SW 1271 (cell line): ENCODE measurements at places on chromosomes 3 and 15.

DNA sequence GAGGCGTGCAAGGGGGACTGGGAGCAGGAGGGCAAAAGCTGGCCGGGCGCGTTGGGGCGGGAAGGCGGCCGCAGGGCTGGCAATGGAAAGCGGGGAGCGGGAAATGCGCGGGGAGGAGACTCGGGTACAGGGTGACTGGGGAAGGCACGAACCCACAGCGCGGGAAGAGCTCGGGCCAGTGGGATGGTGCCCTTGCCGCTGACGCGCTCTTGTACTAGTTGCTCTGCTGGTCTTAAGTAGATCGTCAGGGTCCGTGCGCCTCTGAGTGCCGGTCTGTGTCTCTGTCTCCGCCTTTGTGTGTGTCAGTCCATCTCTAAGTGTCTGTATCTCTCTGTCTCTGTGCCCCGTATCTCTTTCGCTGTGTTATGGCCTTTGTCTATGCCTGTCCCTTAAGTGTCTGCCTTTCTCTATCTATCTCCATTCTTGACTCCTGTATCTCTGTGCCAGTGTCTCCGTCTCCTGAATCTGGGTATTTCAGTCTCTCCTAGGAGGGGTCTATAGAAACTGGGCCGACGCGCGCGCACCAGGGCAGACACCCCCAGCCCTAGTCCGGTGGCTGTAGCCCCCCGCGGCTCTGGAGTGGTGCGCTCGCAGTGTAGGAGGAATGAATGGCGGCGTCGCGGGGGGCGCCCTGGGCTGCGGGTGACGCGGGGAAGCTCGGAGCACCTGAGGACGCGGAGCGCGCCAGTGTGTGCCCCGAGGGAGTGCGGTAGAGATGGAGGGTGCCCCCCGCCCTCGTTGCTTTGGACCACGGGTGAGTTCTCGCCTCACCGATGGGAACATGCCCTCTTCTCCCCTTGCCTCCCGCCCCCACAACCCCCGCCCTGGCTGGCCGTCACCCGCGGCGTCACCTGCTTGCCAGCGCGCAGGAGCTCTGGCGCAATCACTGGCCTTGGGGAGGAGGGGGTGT lies 756 bp upstream of the CAMK2N2 start:
- DNase-seq, result no peak

DNA sequence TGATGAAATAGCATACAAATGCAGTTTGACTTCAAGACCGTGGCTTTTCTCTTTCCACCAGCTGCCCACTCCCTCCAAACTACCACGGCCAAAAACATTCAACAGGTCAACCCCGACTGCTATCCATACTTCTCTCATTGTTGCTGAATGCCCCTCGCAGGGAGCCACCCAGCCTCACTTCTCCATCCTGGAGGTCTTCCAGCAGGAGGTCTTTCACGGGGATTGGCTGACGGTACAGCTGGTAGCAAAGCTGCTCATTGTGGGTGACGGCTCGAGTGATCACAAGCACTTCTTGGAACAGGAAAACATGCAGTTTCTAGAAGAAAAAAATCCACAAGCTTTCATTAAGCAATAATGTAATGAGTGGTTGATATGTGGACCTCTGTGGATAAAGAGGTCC lies 49.0 kb upstream of the TASOR start:
- no peak for DNase-seq

GRCh38 chr3:37688756-37689155 lies 172.9 kb upstream of the CTDSPL start:
- no peak for DNase-seq

DNA sequence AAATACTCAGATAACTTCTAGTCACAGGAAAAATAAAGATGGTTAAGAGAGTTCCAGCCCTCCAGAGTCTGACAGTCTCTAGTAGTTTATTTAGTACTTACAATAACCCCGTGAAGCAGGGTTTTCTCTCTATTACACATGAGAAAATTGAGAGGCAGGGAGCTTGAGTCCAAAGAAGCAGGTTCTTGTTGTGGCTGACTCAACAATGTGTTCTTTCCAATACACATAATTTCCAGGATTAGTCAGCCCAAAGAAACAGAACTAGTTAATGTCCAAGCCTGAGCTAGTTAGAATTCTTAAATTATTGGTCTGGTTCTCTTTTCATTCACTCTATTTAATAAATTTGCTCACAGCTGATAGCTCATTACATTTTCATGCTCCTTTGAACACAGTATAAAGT lies 49.9 kb downstream of the ALDH1A2 start:
- no peak for DNase-seq

GRCh38 chr3:197501879-197502620 lies 53.7 kb downstream of the BDH1 start:
- DNase-seq, result no peak

DNA sequence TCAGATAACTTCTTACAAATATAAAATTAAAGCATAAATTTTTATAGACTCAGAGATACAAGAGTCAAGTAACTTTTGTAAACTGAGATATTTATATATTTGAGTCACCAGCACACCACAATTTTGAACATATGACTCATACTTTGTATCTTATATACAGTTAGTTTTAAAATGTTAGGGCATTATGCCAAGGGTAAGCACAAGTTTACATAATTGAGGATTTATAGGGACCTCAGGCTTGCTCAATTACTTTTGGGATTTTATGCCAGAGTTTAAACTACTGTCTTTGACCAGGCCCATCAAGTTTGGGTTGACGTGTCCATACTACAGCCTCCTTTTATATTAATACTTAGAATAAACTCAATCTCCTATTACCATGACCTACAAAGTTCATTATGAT lies 7.4 kb upstream of the FGF7 start:
- no peak for DNase-seq

GRCh38 chr15:57415602-57416001 lies 39.3 kb downstream of the CGNL1 start:
- no peak for DNase-seq

DNA sequence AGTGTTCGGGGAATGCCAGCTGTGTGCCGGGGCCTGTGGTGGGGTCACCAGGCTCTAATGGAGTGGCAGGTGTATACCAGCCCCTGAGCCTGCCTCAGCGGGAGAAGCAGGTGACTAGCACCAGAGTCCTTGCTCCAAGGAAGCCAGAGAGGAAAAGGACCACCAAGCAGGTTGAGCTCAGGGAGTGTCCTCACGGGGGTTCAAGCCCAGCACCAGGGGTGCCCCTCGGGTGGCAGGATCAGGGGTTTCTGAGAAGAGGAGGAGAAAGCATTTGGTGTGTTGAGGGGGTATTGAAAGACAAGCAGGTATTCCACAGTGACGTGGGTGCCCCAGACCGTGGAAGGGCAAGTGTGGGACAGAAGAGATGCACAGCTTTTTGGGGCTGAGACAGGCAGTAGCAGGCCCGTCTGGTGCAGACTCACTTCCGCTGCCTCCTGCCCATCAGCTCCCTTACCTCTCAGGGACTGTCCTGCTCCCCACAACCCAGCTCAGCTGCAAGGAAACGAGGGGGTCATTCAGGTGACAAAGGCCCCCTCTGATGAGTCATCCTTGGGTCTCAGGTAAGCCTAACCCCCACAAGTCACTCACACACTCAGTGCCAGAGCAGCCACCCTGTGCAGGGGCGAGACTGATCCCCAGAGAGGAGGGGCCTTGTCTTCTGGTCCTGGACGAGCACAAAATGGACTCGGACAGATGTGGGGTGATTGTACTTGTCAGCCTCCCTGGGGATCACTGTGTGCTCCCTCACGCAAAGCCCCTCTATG lies 21.4 kb upstream of the POC1A start:
- DNase-seq, result no peak

DNA sequence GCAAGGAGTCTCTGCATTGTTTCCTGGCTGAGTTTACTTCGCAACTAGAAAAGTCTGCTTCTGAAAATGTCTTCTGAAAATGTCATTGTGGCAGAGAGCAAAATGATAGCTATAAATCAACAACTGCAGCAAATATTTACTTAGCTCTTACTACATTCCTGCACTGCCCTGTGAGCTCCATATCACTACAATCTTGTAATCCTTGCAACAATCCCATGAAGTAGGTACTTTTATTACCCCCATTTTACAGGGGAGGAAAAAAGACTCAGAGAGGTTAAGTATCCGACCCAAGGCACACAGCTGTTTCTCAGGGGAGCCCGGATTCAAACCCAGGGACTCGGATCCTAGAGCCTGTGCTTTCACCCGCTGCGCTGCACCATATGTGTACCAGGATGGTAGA lies 34.2 kb upstream of the SPTBN5 start:
- DNase-seq, result no peak

DNA sequence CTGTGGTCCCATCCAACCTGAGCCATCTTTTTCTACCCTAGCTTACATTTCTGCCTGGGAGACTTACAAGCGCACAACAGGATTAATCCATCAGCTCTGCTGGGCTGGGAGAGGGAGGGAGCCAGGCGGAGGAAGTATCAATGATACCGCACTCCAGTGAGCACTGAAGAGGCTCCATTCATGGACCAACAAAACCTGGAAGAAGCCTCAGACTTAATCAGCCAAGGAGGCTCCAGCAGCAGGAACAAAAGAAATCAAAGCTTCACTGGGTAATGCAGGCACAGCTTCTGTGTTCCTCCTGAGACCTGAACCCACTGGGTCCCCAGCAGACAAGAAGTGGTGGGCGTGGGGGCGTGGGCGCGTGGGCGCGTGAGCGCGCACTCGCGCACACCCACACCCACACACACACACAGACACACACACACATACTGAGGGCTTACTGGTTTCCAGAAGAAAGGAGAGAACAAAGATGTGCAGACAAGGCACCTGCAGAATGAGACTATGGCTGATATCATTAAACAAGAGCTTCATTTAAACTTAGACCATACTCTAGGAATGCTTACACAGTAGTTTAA lies 87.0 kb upstream of the BOC start:
- no peak for DNase-seq

- no peak for DNase-seq
Observed at GRCh38 chr3:127457094-127457475, 133.4 kb downstream of the TPRA1 start.

- DNase-seq, result no peak
Observed at GRCh38 chr15:58427987-58428386, 3.8 kb upstream of the LIPC start.

DNA sequence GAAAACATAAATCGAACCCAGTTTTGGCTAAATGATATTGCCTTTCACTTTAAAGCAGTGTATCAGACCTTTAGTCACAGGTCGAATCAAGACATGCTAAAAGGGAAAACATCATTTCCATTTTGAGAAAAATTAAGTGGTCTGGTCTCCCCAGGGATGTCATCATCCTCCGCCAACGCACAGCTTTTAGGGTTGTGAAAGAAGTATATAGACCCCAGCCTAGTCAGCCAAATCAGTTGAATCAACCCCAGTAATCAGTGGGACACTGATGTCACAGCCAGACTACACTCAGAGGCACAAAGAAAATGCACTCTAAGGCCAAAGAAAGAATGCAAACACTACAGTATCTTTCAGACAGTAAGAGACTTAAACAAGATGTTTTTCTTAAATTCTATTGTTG lies 187.4 kb downstream of the ZIC4 start:
- no peak for DNase-seq

GRCh38 chr3:59517388-59517787 lies 467.6 kb upstream of the CFAP20DC start:
- DNase-seq, result no peak

- no peak for DNase-seq
Observed at GRCh38 chr3:131694376-131694775, 191.6 kb upstream of the MRPL3 start.

DNA sequence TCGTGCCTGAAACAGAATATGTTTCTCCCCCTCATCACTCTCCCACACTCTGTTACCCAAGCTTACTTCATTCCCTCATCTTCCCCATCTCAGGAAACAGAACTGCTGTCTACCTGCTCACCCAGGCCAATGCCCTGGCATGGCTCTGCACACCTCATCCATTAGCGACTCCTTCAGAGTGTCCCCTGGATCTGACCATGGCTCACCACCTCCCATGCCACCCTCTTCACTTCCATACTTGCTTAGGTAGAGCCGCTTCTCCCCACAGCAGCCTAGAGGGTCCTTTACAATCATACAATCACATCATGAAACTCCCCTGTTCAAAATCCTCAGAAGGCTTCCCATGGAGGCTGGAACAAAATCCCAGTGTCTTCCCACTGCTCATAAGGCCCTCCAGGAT lies 33.9 kb upstream of the RAD18 start:
- DNase-seq, result no peak

DNA sequence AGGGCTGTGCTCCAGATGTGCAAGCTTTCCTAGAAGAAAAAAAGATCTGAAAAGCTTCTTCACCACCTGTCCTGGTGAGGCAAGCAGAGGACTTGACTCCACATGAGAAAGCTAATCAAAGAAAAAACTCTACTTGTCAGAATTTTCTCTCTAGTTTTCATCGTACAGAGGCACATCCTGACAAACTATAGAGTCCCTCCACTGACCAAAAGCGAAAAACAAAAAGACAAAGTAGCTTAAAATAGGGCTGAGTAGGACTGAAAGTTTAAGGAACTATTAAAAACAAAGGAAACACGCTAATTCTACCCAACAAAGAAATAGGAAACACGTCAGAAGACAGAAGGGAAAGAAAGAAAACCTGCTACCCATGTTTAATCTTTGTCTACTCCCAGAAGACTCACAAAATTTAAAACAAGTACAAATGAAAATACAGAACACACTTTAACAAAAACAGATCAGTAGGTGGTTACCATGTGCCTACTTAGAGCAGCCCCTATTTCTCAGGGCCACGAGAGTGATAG lies 26.5 kb downstream of the NANOGP8 start:
- no peak for DNase-seq

- DNase-seq, result no peak
Observed at GRCh38 chr3:33877187-33877586, 78.8 kb downstream of the PDCD6IP start.

- no peak for DNase-seq
Observed at GRCh38 chr3:59540696-59541095, 490.9 kb upstream of the CFAP20DC start.

- no peak for DNase-seq
Observed at GRCh38 chr3:43817825-43818224, 127.1 kb downstream of the ABHD5 start.

DNA sequence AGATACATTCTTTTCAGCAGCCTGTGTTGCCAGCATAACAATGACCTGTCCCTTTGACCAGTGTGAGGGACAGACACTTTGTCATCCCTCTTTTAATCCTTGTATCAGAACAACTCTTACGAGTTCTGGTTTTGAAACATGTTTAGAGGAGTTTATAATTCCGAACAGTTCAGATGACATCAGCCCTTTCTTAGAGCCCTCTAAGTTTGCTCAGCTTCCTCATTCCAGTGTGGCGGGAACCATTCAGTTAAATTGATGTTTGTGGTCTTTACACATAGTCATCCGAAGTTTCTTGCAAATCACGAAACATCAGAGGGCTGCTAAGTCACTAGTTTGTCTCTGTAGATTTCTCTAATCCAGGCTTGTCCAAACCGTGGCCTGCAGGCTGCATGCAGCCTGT lies 102.5 kb downstream of the AKAP13 start:
- DNase-seq, result no peak

DNA sequence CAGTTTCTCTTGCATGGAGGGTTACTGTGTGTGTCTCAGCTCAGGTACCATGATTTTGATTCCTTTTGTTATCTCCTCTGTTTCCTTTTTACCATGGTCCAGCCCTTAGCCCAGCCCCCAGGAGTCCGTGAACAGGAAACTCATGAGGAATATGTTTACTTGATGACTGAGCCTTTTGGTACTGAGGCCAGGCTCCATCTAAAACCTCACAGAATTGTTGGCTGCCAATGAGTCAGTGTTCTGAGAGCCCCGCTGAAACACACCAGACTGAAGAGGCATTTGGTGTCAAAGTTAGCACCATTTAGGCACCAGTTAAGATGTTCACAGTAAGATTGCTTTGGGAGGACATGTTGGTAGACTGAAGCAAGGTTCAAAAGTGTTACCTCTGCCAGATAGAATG lies 80.9 kb downstream of the DGKG start:
- no peak for DNase-seq

GRCh38 chr3:37995652-37996641 lies 5.4 kb downstream of the VILL start:
- no peak for DNase-seq
